ENCODE measurements at places on chromosomes 1 and 21. TPM values are rescaled to one million over a fixed set of nuclear protein-coding genes. Genes with fewer than 3 reads are reported as not detected.

- DNase-seq: no peak
Observed at GRCh38 chr1:154971341-154971998, 923 bp upstream of the SHC1 start.

DNA sequence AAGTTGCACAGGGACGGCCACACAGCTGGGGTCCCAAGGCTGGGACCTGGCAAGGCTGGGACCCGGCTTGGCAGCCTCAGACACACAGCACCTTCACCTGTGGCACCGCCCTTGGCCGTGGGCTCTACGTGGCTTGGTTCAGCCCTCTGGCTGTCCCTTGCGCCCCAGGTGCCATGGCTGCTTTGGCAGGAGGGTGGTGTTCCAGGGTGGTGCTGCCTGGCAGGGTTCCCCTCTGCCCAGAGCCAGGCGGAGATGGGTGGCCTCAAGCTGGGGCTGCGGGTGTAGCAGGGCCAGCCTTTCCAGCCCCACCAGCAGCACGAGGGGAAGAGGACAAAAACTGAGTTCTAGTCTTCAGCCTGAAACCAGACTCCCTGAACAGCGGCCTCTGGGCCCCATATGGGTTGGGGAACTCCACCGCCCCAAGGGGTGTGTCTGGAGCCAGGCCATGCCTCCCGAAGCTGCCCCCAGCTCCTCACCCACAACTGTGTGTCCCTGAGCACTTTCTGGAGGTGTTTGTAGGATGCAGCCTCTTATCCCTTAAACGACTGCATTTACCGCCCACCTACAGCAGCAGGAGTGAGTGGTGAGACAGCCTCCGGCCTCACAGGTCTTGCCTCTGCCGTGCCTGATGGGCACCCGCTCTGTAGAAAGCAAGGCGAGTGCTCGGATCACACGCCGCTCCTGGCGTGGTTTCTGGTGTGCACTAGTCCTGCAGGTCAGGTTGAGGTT is 92.3 kb downstream of the PDE9A start:
- DNase-seq: no peak

GRCh38 chr1:82946096-82946605 is 1052.8 kb downstream of the TTLL7 start:
- DNase-seq: no peak

- DNase-seq: no peak
Observed at GRCh38 chr21:39346206-39346605, 2.7 kb downstream of the HMGN1 start.

DNA sequence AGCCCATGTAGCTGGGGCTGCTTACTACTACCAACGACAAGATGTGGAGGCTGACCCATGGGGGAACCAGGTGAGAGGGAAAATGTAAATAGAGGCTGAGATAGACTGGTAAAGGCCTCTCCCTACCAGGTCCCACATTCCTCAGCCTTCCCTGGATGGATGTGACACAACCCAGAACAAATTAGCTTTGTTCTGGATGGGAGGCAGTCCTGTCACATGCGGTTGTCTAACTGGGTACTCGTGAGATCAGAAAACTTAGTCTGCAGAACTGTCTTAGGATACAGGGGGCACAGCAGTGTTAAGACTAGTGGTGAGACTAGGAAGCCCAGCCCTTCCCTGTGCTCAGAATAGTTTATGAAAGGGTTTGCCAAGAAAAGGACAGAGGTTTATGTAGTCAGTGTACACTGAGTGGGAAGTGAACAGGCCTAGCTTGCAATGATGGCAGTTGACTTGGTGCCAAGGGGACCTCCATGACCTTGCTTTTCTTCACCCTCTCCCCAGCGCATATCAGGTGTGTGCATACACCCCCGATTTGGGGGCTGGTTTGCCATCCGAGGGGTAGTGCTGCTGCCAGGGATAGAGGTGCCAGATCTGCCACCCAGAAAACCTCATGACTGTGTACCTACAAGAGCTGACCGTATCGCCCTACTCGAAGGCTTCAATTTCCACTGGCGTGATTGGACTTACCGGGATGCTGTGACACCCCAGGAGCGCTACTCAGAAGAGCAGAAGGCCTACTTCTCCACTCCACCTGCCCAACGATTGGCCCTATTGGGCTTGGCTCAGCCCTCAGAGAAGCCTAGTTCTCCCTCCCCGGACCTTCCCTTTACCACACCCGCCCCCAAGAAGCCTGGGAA is 8.4 kb downstream of the MMACHC start:
- DNase-seq: no peak

DNA sequence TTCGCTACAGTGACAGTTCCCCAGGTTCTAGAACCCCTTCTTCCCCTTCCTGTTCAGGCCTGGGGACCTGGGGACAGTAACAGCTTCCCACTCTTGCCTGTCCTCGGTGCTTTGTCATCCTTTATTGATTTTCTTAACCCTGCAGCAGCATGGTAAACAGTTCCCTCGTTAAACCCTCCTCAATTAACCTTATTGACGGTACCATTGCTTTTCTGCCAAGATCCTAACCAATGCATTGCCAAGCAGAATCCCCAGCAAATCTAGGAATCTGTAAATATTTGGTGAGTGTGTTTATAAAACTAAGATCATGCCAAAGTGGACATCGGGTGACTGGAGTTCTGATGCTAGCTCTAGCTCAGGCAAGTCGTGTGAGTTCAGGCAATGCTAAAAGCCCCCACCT is 99.6 kb upstream of the KAZN start:
- no peak for DNase-seq

DNA sequence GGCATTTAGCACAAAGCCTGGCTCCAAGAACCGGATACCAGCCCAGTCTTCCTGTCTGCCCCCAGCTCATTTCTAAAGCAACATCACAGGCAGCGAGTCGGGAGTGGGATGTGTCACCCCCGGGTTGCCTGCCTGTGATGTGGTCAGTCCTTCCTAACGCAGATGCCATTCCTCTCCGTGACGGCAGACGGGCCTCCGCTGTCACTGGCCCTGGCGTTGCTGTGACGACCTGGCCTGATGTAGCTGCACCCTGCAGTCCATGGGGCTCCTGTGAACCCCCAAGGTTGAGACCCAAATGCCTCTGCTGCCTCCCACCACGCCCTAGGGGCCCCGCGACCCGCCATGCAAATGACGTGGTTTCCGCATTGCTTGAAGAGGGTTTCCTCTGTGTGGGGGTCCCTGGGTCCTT is 12.3 kb downstream of the TNFRSF1B start:
- peak; percentile 88 for DNase-seq

DNA sequence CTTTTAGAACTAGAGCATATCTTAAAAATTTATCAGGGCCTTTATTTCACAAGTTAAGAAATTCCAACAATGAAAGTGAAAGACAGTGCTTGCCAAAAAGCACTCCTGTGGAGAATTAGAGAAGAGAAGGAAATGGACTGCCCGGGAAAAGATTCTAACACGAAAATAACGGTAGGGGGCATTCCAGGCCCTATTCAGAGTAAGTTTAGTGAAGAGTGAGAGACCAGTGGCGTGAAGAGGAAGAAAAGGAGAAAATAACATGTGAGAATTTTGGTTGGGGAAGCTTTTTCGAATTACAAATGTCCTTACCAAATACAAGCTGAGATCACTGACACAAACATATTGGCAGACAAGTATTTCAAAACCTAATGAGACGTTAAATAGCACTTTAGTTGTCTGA is 38.4 kb upstream of the RBM34 start:
- peak; percentile 33 for DNase-seq

DNA sequence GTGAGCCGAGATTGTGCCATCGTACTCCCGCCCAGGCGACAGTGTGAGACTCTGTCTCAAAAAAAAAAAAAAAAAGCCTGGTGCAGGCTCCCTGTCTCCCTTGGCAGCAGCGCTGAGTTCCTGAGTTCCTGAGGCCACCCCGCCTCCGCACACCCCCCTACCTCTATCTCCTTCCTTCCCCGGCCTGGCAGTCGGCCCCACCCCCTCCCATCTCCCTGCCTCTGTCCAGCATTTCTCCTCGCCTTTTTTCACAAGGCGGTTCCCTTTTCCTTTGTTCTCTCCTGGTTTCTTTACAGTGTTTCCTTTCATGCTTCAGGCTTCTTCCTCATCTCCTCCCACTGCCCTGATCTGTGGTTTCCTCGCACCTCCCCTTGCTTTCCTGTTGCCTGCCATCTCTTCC is 2.7 kb downstream of the RORC start:
- peak; percentile 11 for DNase-seq

ATP1A2 gene
- total RNA-seq: under 0.01 TPM

- DNase-seq: peak; percentile 51
Observed at GRCh38 chr1:78839704-78840277, 166.7 kb downstream of the ADGRL4 start.

DNA sequence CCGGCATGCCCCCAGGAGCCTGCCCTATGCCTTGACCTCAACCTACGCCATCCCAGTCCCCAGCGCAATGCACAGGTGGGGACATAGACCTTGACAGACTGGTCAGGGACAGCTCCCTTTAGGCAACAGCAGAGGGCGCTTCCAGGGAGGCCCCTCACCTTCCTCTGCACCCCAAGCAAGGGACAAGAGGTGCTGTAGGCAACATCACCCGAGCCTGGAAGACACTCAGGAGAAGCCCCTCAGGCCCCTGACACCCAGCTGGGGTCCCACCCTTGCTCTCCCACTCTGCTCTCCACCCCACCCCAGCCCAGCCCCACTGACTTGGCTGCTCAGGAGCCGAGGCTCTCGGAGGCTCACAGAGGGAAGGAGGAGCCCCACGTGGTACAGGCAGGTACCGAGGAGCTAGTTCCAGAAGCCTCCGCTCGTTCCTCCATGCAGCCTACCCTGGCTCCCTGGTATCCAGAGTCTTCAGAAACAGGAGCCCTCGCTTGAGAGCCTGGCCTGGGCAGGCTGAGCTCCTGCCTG is 2.4 kb upstream of the WNT3A start:
- DNase-seq: no peak
